Cardiac fibroblast (primary cell): ENCODE measurements at places on chromosomes 3 and 15.
A peak's percentile ranks its signal among the peaks of the same experiment; 100 is the strongest.

DNA sequence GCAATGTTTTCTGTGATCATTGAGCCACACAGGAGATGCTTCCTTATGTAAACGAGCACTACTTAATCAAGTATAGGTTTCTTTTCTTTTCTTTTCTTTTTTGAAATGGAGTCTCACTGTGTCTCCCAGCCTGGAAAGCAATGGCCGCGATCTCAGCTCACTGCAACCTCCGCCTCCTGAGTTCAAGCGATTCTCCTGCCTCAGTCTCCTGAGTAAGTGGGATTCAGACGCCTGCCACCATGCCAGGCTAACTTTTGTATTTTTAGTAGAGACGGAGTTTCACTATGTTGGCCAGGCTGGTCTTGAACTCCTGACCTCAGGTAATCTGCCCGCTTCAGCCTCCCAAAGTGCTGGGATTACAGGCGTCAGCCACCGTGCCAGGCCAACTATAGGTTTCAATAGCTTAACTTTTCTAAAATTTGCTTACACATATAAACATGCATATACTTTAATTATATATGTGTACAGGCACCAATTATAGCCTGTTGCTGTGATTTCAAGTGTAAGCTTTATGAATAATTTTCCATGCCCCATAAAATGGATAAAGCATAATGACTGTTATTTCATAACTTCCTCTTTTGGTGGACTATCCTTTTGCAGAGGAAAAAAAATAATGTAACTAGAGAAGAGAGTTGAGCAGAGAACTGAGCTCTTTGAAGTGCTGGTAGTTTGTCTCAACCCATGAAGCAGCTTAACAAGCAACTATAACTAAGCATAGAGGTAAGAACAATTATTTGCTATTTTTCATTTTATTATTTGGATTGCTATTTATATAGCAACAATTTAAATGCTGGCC lies 24.8 kb upstream of the MBNL1 start:
- no peak for DNase-seq

- DNase-seq: no peak
Observed at GRCh38 chr15:25433118-25433865, 5.5 kb downstream of the UBE3A start.

GRCh38 chr3:87848003-87848402 lies 210.8 kb downstream of the CGGBP1 start:
- DNase-seq: no peak

GRCh38 chr15:77064539-77065308 lies 6.2 kb downstream of the TSPAN3 start:
- peak; percentile 25 for DNase-seq

- no peak for DNase-seq
Observed at GRCh38 chr3:109338322-109338721, 976 bp upstream of the DPPA4 start.

- DNase-seq: no peak
Observed at GRCh38 chr3:147733217-147733616, 324.1 kb downstream of the ZIC1 start.

DNA sequence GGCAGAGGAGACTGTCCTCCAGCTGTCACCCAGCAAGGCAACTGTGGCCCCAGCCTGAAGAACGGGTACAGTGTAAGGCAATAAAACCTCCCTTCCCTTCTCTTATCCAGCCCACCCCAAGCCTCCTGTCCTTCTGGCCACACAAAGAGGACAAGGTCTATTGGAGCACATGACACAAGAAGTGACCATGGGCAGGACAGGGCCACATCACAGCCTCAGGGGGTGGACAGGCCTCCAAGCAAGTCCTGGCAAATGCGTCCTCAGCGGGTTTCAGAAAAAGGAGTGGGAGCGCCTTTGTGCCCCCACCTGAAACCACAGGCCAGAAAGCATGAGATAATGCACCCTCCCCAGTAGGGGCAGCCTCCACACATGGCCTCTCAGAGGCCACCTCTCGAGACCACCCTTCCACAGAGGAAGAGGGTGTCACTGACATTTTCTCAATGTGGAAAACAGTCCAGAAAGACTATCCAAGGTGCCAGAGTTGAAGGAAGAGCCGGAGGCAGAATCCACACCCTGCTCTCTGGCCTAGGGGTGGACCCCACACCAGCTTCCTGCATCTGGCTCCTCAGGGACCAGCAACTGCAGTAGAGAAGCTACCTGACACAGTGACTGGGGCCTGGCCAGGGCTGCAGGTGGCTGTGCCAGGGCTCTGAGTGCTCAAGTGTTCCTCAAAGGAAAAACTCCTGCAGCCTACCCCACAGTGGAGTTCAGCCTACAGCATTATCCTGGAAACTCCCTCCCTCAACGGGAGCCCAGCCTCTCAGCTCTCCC lies 43.9 kb downstream of the CCDC12 start:
- DNase-seq: no peak

DNA sequence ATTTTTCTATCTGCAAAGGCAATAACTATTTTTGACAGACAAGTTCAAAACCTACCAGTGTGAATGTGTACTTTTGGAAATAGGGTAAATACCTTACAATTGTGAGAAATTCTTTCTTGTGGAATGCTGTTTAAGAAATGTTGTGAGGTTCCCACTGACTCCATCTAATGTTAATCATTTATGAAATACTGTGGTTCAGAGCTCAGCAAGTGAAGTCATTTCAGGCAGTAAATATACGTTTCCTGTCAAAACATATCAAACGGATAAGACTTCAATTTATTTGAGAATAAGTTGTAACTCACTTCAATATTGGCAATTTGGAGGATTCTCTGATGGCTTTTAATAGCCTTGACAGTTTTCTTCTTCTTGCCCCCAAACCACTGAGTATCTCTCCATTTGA lies 16.4 kb downstream of the TAFA4 start:
- no peak for DNase-seq

DNA sequence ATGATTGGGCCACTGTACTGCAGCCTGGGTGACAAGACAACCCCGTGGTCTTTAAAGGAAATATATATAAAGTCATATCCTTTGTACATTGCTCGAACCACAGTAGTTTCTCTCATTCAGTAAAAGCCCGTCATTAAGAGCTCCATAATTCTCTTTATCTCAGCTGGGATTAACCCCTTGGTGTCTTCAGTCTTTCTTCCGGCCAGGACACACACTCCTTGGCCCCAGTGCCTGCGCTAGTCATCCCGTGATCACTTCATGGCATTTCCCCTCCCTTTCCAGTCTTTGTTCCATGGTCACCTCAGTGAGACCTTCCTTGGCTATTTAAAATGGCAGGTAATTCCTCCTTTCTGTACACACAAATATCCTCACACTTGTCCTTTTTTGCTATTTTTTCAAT lies 3.3 kb downstream of the RPL35A start:
- DNase-seq: no peak

GRCh38 chr3:33687406-33688010 lies 30.5 kb downstream of the CLASP2 start:
- DNase-seq: peak; percentile 24
